ENCODE measurements at places on chromosomes 6 and 20. TPM values are rescaled to one million over a fixed set of nuclear protein-coding genes. Genes with fewer than 3 reads are reported as not detected.

Gene TNF
- total RNA-seq = 0.34 TPM

Gene TP53TG5
- total RNA-seq = not detected

Gene KIFC1
- total RNA-seq = 38.9 TPM

Gene RAET1L
- not detected for total RNA-seq

Gene TNNC2
- total RNA-seq = not detected

Gene FERMT1
- 10.3 TPM for total RNA-seq

Data from HFFc6 (cell line).